ENCODE measurements at places on chromosomes 11 and 22.

- DNase-seq = no peak
These were observed 349.7 kb downstream of the BUD13 start for GRCh38 chr11:116422956-116423600.

DNA sequence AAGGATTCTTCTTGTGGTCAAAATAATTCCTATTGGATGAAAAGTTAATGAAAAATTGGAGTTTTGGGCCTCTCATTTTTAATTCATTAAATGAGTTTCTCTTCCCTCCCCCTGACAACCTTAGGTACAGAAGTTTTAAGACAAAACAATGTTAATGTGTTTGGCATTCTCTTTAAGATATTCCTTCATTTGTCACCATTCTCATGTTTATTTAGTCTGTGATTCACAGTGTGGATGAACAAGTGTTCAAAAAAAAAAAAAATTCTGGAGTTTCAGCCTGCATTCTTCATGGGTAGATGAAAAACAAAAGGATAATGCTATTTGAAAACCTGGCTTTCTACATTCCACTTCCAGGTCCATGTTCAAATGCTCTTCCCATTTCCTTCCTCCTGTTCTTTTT lies 172.6 kb upstream of the LUZP2 start:
- no peak for DNase-seq

DNA sequence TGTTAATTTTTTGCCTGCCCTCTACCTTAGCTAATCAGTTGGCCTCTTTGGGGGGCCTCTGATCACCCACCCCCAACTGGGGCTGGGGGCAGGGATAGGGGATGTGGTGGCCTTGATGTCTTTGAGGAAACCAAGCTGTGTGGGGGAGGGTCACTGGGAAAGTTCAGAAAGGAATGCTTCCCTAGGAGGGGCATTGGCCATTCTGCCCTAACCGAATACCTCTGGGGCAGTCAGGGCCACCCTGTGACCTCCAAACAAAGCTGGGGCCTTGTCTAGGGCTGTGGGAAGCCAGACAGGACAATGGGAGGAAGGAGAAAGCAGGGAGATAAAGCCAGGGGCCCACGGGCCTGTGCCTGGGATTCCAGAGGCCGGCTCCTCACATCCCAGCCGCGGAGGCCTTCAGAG lies 97.5 kb downstream of the TSPAN18 start:
- no peak for DNase-seq

DNA sequence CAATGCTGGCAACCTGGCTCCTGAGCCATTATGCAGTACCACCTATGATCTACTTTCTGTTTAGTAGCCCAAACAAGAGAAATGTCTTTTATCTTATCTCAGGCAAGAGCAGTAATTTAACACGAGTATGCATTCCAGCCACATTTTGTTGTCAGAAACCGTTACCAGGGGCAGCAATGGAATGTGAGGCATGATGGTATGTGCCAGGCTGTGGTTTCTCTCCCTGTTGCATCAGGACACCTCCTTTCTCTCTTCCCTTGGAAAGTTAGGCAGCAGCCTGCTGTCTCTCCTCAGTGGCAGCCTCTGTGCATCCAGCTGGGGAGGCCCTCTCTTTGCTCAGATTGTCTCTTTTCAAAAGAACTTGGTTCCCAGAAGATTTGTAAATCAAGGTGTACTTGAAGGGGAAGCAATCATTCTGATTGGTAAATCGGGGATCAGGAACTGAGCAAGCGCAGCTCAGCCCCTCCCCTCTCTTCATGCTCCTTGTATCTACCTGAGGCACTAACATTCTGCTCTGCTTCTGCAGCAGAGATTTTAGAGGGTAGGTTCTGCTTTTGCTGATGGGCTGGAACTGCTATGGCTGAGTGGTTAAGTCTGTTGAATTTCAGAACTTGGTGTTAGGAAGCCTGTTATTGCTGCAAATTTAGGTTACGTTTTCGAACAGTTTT lies 229.2 kb downstream of the ADAMTS15 start:
- DNase-seq = no peak

- DNase-seq = no peak
These were observed 7.4 kb upstream of the HEPACAM start for GRCh38 chr11:124943254-124943616.

- no peak for DNase-seq
These were observed 4.9 kb downstream of the DAGLA start for GRCh38 chr11:61684870-61685616.

GRCh38 chr22:39534591-39535356 lies 2.2 kb upstream of the RPS19BP1 start:
- peak; percentile 74 for DNase-seq

DNA sequence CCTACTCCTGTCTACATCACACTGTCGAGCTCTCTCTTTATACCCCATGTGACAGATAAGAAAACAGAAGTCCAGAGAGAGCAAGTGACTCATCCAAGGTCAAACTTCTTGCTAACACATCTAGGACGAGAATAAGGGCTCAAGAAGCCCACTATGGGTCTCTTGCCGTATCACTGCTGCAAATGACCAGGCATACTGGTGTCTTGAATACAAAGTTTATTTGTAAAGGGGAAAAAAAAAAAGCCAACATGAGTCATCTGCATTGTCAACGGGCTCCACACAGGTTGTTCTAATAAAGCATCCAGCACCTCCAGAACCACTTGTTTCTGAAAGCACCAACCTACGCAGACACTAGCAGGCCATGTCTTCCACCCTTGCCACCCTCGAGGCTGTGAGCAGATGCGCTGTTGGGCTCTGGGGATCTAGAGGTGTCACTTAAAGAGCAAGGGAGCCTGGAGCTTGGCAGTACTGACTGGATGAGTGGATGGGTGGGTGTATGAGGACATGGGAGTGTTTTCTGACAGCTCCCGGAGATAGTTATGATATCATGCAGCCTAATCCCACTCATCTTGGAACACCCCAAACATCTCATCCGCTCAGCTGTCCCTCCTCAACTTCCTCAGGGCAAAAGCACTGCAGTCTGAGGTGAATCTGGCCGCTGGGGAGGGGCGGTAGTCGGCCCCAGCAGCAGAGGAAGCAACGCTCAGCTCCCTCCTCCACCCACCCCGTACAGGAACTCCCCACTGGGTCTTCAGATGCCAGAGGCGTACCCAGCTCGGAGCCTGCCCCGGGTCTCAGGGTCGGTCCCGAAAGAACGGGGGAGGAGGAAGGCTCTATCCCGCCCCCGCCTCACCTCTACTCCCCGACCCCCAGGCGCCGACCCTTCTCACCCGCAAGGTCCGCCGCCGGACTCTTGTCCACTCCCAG lies 1.0 kb downstream of the SMCO4 start:
- no peak for DNase-seq

- no peak for DNase-seq
These were observed 24.0 kb upstream of the MPPED1 start for GRCh38 chr22:43387815-43388214.

- DNase-seq = no peak
These were observed 752.7 kb downstream of the METTL15 start for GRCh38 chr11:28860893-28861292.

- no peak for DNase-seq
These were observed 30.1 kb downstream of the BRSK2 start for GRCh38 chr11:1419811-1420210.

GRCh38 chr22:21713428-21714058 lies 22.1 kb downstream of the YPEL1 start:
- no peak for DNase-seq

- DNase-seq = no peak
These were observed 415.8 kb downstream of the DYNC2H1 start for GRCh38 chr11:103525069-103525468.

GRCh38 chr22:32501836-32502752 lies 27.5 kb downstream of the FBXO7 start:
- DNase-seq = no peak

GRCh38 chr11:6927030-6927617 lies 898 bp downstream of the ZNF215 start:
- DNase-seq = no peak

DNA sequence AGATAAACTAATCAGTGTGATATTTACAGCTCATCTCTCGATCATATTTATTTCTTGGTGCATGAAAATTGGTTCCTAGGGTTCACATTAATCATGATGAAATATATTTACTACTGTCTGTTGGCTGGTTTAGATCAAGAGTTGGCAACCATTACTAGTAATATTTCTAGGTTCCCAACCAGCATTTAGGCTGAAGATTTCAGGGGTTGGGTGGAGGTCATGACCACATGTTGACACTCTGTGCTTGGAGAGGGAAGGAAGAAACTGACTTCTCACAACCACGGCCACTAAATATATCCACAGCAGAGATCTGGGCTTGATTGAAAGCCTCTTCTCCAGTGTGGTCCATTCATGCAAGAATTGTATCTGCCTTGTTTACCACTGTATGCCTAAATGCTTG lies 87.9 kb downstream of the ALX4 start:
- DNase-seq = no peak

GRCh38 chr22:44120314-44120704 lies 60.4 kb upstream of the PARVG start:
- no peak for DNase-seq

DNA sequence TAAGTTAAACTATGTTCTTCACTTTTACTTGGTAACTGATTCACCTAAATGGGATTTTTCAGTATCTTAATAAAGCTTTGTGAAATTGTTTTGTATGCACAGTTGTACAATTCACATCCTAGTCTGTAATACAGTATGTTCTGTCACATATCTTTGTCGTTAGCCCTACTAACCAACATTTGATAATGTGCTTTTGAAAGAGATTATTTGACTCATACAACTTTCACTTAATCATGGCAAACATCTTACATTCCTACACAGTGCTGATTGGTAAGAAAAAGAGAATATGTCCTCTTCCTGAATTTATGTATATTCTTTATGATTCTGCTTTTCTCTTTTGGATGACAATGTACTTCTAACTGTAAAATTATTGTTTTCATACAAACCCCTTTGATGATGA lies 234.5 kb downstream of the METTL15 start:
- DNase-seq = no peak

DNA sequence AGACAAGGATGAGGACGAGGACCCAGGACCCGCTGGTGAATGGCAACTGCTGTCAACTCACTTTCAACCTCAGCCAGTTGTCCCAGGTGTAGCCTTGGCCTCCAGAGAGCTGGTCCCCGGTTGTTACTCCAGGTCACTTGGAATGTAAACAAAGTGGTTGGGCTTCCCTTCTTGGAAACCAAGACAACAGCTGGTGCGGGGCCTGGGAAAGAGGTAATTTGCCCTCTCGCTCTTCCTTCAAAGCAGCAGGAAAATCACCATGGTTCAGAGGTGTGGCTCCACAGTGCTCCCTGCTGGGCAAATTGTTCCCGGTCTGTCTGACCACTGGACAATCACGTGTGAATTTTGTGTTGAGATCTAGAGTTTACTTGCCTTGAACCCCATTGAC lies 15.0 kb downstream of the SLC1A2 start:
- DNase-seq = no peak

DNA sequence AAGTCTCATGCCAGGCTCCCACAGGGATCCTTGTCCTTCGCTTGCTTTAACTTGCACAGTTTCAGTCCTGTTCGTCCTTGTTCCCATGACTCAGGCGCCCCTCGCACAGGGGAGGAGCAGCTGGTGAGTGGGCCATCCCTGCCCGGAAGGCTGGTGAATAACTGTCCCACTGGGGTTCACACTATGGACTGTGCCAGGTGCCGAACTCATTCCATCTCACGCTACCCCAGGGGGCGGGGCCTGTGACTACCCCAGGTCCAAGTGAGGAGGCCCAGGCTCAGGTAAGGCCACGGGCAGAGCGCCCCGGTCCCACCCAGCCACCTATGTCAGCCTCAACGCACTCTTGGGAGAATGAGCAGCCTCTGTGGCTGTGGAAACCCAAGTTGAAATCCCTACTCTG lies 7.2 kb upstream of the CARD10 start:
- DNase-seq = no peak

DNA sequence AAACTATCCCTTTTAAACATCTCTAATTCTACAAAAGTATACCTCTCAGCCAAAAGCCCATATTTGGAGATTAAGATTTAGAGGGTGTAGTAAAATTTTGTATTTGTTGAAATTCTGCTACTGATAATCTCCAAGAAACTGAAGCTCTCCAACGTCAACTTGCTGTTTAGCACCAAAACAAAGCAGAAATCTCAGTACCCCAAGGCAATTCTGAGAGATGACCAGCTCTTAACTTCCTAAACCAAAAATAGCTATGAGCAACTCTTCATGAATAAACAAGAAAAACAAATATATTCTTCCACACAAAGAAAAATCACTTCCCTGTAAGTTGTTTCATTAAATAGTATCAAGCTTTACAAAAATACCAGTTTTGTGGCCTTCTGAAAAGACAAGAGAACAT lies 13.3 kb downstream of the RRAS2 start:
- no peak for DNase-seq

DNA sequence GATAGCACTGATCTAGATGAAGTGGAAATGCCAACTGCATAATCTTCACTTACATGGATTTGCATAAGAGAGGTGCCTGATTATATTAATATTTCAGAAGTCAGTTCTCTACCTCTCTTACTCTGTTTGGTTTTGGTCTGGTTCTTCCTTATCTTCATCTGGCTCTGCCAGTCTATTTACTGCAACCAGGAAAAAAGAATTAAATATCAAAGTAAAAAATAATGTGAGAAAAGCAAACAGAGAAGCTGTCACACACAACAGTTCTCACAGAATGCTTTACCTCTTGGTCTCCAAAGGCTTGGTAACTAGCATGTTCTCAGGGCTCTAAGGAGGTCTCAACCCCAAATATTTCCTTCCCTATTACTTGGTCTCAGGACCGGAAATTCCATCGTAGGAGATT lies 6.7 kb downstream of the VSIG10L2 start:
- no peak for DNase-seq

- no peak for DNase-seq
These were observed 140.6 kb upstream of the RASSF10 start for GRCh38 chr11:12868315-12869073.

GRCh38 chr11:121515335-121515671 lies 62.5 kb upstream of the SORL1-AS1 start:
- DNase-seq = no peak

DNA sequence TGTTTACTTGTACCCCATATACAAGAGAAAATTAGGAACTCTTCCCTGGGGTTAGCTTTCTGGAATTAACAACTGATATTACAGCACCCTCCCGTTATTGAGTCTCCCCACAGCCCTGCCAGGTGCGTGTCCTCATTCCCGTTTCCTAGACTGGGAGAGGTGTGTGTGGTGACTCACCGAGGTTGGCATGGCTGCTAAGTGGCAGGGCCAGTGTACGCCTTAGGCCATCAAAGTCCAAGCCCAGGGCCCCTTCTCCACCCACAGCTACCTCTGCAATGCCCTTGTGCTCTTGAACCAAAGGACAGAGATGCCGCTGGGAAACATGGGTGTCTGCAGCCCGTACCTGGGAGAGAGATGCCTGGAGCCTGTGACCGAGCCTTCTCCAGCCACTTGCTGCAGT lies 12.3 kb downstream of the IFT27 start:
- no peak for DNase-seq

DNA sequence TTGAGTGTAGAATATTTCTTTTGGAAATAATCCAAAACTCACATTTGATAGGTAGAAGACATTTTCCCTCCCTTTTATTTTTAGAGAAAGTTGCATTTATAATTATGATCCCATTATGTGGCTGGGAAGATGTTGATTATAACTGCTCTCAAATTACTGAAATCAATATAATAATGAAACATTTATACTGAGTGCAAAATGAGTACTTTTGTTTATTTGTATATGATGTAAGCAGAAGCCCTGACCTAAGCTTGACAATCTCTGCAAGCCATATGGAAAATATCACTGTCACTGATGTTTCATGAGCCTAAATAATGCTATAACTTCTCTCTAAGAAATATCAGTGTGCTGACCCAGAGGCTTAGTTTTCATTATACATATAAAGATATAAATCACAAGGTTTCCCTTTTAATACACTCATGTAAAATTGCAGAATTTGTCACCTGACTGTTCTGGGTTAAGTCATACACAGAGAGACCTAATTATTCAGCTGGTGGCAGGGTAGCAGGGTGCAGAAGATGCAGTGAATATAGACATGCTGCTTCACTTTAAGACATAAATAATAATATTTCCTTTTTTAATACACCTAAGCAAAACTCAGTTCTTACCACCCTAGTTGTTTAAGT lies 99.2 kb downstream of the BBOX1 start:
- DNase-seq = no peak
